Brain microvascular endothelial cell (primary cell): ENCODE measurements at places on chromosomes 12 and 14.

DNA sequence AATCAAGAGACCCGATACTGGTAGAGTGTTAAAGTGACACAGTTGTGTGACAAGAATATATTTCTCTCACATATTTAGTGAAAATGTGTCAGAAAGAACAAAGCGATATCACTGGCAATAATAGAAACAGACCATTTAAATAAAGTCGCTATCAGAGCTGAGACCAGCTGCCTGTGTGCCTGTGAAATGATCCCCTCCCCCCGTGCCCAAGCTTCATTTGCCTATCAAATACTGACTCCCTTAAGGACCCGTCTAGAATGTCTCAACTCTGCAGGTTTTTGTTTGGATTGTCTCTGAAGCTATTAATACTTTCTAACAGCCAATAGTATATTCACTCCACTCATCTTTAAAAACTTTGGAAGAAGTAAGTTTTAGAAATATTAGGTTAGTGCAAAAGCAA lies 98.9 kb downstream of the EGLN3 start:
- DNase-seq, result no peak

DNA sequence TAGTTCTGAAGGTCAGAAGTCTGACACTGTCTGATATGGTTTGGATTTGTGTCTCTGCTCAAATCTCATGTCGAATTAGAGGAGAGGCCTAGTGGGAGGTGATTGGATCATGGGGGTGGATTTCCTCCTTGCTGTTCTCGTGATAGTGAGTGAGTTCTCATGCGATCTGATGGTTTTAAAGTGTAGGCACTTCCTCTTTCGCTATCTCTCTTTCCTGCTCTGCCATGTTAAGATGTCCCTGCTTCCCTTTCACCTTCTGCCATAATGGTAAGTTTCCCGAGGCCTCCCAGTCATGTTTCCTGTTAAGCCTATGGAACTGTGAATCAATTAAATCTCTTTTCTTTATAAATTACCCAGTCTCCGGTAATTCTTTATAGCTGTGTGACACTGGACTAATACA lies 84.1 kb upstream of the TMTC1 start:
- no peak for DNase-seq

DNA sequence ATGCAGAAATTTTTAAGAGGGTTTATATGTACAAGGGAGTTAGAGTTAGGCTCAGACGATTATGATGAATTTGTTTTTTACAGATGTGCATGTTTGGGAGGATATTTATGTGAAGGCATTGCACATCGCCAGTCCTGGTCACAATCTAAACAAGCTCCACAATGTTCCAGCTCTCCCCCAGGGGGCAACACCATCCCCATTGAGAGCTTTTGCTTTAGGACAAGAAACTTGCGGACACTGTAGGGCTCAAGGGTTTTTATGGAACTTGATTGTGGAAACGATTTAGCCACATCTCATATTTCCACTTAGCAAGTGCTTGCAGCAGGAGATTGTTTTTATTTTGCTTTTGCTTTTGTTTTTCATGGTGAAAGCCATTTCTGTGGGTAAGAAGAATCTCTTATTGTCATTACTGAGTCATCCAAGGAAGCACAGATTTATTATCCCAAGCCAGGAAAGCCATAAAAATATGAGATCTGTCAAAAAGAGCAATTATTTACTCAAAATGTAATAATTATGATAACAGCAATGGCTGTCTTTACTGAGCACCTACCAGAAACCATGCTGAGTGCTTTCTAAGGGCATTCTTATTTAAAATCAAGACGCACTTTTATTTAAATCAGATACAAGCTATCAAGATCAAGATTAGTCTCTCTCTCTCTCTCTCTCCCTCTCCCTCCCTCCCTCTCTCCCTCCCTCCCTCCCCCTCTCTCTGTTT lies 276.7 kb upstream of the SRRM4 start:
- no peak for DNase-seq

- no peak for DNase-seq
These were observed 531.7 kb downstream of the LRFN5 start for GRCh38 chr14:42138406-42138805.

DNA sequence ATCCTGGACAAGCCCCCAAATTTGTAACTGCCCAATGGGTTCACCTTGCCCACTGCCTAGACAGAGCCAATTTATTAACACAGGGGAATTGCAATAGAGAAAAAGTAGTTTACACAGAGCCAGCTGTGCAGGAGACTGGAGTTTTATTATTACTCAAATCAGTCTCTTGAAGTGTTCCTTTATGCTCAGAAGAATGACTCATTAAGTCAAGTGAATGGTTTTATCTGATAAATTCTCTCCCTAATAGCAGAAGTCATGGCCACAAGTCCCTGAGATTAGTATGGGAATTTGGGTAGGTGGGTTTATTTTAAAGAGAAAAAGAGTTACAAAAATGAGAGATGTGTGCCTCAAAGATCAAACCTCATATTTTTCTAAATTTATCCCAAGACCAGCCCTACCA lies 122.8 kb upstream of the NUDT4 start:
- DNase-seq, result no peak

- no peak for DNase-seq
These were observed 3.8 kb downstream of the SDSL start for GRCh38 chr12:113425960-113426453.

- no peak for DNase-seq
These were observed 84.2 kb downstream of the SCARB1 start for GRCh38 chr12:124779161-124780141.

DNA sequence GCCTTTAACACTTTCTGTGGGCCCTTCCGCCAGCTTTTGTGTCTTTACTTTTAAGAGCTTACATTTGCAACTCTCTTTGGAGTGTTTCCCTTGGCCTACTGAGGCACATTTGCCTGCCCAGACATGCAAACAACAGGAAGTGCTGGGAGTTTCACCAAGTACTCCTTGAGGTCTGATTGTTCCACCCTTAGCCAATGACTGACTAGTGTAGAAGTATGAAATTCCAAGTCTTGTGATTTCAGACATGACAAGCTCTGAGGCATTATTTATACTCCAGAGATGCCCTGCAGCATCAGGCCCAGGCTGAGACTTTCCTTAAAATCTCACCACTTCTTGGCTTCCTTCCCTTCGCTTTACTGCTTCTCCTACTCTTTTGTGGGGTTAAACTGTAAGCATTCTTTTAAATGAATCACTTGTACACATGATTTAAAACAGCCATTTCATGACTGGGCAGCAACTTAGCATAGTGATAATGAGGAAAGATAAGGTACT lies 174.1 kb downstream of the SLC6A15 start:
- peak; percentile 68 for DNase-seq

DNA sequence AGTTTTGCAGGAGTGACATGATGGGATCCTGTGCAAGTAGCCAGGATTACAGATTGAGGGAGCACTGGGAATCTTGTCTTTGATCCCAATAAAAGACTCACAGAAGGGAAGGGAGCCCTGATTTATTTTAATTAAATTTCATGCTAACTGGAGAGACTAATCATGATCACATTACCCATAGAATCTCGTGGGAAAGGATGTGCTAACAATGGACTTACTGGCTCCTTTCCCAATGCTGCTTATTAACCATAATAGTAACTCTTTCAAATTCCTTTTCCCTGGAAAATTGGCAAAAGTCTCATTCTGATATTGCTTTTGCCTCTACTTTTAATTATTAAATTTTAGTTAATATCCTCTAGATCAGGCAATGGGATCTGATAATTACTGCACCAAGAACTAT lies 174.8 kb upstream of the AVPR1A start:
- no peak for DNase-seq

GRCh38 chr12:45409966-45410365 lies 194.1 kb downstream of the ANO6 start:
- DNase-seq, result no peak

DNA sequence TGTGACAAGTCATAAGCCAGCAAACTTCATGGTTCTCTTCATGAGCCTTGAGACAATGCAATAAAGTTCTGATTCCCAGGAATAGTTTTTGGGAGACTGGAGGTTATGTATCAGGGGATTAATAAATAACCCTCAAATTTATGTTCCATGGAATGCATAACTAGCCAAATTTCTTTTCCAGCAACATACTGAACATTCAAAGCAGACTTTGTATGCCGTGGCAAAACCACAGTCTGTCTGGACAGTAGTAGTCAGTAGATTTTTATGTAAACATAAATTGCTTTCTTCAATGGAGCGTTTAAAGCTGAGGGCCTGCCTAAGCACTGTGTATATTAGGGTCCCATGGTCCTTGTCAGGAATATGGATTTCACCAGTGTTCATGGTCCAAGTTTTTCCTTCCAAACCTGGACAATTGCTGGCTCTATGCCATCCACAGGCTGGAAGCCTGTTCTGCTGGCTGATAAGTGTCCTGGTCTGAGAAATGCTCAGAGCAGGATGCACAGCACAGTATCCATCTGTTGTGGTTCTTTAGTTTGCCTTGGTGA lies 144.9 kb downstream of the SRGAP1 start:
- DNase-seq, result no peak

GRCh38 chr14:44989497-44990440 lies 27.8 kb downstream of the TOGARAM1 start:
- no peak for DNase-seq

GRCh38 chr12:46158501-46158900 lies 110.3 kb downstream of the SLC38A1 start:
- no peak for DNase-seq

- DNase-seq, result peak; percentile 67
These were observed 192.0 kb upstream of the HMGA2 start for GRCh38 chr12:65632131-65632855.

DNA sequence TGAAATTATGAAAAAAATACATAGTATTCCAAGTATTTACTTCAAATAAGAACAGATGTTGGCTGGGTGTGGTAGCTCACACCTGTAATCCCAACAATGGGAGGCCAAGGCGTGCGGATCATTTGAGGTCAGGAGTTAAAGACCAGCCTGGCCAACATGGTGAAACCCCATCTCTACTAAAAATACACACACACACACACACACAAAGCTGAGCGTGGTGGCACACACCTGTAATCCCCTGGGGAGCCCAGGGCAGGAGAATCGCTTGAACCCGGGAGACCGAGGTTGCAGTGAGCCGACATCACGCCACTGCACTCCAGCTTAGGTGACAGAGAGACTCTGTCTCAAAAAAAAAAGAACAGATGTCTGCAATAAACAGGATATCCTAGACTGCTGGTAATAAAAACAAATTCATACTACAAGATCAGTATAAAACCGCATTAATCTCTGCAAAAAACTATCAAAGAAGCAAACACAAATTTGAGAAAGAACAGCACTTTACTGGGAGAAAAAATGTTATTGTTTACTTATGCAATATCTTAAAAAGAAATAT lies 23.8 kb downstream of the EEA1 start:
- no peak for DNase-seq

DNA sequence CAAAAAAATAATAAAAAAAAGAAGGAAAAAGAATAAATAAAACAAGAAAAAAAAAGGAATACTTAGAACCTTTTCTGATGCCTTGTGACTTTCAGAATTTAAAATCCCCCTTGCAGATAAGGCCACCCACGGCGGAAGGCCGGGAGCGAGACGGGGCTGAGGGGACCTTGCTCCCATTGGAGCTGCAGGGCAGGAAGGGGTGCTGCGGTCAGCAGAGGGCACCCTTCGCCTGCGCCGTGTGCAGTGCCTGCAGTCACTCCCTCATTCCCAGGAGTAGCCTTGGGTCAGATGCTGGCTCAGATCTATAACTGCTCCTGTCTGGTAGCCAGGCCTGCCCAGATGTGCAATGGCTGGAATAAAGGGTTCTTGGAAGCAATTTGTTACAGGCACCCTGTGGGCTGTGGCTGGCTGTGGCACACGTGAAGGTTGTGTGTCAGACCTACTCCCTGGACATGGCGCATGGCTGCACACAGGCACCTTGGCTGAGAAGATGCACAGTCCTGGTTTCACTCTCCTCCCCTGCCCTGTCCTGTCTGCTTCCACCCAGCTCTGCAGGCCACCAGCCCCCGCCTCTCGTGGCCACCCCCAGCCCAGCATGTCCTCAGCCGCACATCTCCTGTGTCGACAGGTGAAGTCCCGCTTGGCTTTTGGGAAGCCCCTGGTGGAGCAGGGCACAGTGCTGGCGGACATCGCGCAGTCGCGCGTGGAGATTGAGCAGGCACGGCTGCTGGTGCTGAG lies 13.4 kb upstream of the ALDH2 start:
- DNase-seq, result no peak

- DNase-seq, result no peak
These were observed 91.0 kb downstream of the TTLL5 start for GRCh38 chr14:75752086-75752485.

GRCh38 chr14:88919502-88919901 lies 95.1 kb downstream of the TTC8 start:
- no peak for DNase-seq

DNA sequence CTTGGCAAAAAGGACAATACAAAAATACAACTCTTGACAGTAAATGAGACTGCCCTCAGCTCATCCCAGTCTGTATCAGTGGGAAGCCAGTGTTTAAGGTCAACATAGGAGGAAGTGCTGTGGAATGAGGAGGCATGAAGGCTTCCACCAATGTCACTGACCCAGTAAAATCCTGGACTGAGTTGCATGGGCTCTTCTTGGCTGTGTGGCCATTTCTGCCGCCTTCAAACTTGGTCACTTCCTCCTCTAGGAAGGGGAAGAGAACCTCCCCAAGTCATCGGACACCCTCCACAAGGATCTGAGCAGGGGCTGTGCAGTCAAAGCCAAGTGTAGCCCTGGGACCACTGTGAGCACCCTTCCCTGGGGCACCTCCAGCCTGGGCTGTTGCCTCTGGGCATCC lies 11.9 kb downstream of the GPR68 start:
- no peak for DNase-seq

DNA sequence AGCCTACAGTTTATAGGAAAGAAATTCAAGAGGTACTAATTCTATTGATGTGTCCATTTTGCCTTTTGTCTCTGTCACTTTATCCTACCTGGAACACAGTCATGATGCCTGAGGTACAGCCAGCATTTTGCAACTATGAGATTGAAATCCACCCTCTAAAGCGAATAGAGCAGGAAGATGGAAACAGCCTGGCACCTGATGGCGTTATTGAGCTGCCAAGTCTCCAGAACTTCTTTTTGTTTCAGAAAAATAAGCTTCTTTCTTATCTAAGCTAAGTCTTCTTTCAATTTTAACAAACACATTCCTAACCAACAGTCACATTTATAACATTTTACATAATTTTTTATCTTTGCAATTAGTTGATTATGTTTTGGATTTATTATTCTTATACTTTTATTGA lies 182.1 kb downstream of the PAWR start:
- DNase-seq, result no peak

- DNase-seq, result no peak
These were observed 169.4 kb downstream of the RPL10L start for GRCh38 chr14:46482200-46482599.

GRCh38 chr12:9364224-9365176 lies 156.3 kb upstream of the PZP start:
- peak; percentile 73 for DNase-seq

DNA sequence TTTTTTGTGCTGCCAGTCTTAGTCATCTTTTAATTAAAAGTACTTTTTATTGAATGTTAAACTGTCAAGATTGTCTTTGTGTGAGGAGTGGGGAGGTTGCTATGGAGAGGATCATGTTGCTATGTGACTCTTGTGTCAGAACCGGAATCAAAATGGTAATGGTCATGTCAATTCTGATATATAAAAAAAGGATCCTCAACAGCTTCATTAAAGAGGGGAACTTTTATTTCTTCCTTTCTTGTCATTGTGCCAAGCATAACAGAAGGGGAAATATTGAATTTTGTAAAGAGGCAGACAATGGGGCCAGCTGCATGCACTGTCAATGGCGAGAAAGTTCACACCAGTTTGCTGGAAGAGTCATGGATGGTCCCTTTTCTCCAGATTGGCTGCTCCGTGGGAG lies 564.8 kb downstream of the VRK1 start:
- no peak for DNase-seq
